CD14-positive monocyte (primary cell): ENCODE measurements at places on chromosomes 12 and 14. TPM values are rescaled to one million over a fixed set of nuclear protein-coding genes. Genes with fewer than 3 reads are reported as not detected.

BICDL1 gene
- not detected for polyA plus RNA-seq

TBK1 gene
- polyA plus RNA-seq, result 4.5 and 14.3 TPM in 2 replicates

KRT72 gene
- not detected in 2 replicates for polyA plus RNA-seq

- peaks cover 22% of the 10 kb centered on the region for H3K36me3 ChIP-seq
- DNase-seq, result no peak
- peak overlapping the region; percentile 44 for H3K4me3 ChIP-seq
- H3K27ac ChIP-seq, result no peak overlapping the region
- no peaks in the 10 kb centered on the region for H3K27me3 ChIP-seq
These were observed 1.6 kb downstream of the MMP14 start for GRCh38 chr14:22837750-22838538.

- H3K27ac ChIP-seq, result no peak overlapping the region
- no peak for DNase-seq
- H3K4me1 ChIP-seq, result no peaks in the 10 kb centered on the region
- H3K27me3 ChIP-seq, result no peaks in the 10 kb centered on the region
- no peak overlapping the region for H3K4me3 ChIP-seq
These were observed 152.1 kb downstream of the SLC8A3 start for GRCh38 chr14:70036665-70037064.

- peaks cover 60% of the 10 kb centered on the region for H3K36me3 ChIP-seq
- H3K4me3 ChIP-seq, result no peak overlapping the region
- no peaks in the 10 kb centered on the region for H3K4me1 ChIP-seq
- no peaks in the 10 kb centered on the region for H3K27me3 ChIP-seq
These were observed 18.4 kb downstream of the OTUB2 start for GRCh38 chr14:94044476-94045091.

- peak overlapping the region; percentile 91 for H3K27ac ChIP-seq
- H3K36me3 ChIP-seq, result peaks cover 40% of the 10 kb centered on the region
- H3K27me3 ChIP-seq, result no peaks in the 10 kb centered on the region
- H3K4me1 ChIP-seq, result peaks cover 21% of the 10 kb centered on the region
- DNase-seq, result no peak
- H3K4me3 ChIP-seq, result peak overlapping the region; percentile 81
These were observed 654 bp upstream of the SUPT16H start for GRCh38 chr14:21384494-21384851.

GLIPR1L1 gene
- not detected for polyA plus RNA-seq

- H3K4me1 ChIP-seq, result no peaks in the 10 kb centered on the region
- no peak for DNase-seq
- no peaks in the 10 kb centered on the region for H3K36me3 ChIP-seq
- no peaks in the 10 kb centered on the region for H3K27me3 ChIP-seq
These were observed 196.2 kb upstream of the ARHGAP5 start for GRCh38 chr14:31880935-31881334.

DNA sequence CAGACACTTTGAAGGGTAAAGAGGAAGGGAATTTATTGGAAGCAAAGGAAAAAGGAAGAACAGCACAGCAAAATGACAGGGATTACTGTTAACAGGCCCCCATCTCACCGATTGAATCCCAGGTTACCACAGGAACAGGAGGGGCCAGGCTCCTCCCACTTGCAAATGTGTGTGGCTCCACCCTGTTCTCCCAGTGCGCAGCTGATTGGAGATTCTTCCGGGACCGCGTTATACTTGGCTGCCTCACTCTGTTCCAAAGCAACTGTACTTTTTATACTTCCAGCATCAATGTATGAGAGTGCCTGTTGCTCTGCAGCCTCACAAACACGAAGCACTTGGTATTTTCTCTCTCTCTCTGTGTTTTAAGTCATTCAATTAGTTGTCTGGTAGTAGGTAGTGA, 273.6 kb upstream of the MDGA2 start:
- no peak overlapping the region for H3K4me3 ChIP-seq
- H3K4me1 ChIP-seq, result no peaks in the 10 kb centered on the region
- no peak overlapping the region for H3K27ac ChIP-seq
- DNase-seq, result no peak
- no peaks in the 10 kb centered on the region for H3K36me3 ChIP-seq
- no peaks in the 10 kb centered on the region for H3K27me3 ChIP-seq

DPPA3 gene
- not detected for polyA plus RNA-seq

GRCh38 chr14:24155100-24155499, 6.0 kb upstream of the IRF9 start:
- H3K27ac ChIP-seq, result no peak overlapping the region
- DNase-seq, result no peak
- H3K27me3 ChIP-seq, result no peaks in the 10 kb centered on the region
- no peak overlapping the region for H3K4me3 ChIP-seq
- peaks cover 78% of the 10 kb centered on the region for H3K36me3 ChIP-seq

DNA sequence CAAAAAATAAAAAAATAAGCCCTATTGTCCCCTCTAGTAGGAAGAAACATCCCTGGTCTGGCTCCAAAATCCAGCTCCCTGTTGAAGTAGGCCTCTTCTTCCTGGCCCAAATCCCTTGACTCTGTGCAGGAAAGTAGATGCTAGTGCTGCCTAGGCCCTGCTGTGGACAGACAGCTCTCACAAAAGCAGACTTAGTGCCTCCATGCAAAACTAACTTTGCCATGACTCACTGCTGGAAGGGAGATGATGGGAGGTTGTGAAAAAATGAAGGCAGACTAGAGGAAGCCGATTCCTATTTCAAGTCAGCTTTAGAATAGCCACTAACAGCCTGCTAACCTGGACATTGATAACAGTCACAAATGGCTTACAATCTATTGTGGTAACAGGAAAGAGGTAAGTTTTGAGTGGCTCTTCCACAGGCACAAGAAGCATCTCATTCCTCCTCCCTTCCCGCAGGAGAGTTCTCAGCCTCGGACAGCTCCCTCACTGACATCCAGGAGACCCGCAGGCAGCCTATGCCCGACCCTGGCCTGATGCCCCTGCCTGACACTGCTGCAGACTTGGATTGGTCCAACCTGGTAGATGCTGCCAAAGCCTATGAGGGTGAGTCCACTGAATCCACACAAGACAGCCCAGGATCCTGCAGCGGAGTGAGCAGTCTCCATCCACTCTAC, 198.9 kb upstream of the RGS6 start:
- no peaks in the 10 kb centered on the region for H3K4me1 ChIP-seq
- H3K27ac ChIP-seq, result no peak overlapping the region
- H3K36me3 ChIP-seq, result peaks cover 91% of the 10 kb centered on the region
- DNase-seq, result no peak
- H3K27me3 ChIP-seq, result no peaks in the 10 kb centered on the region

CLEC1A gene
- 2.4 and 7.9 TPM in 2 replicates for polyA plus RNA-seq

DNA sequence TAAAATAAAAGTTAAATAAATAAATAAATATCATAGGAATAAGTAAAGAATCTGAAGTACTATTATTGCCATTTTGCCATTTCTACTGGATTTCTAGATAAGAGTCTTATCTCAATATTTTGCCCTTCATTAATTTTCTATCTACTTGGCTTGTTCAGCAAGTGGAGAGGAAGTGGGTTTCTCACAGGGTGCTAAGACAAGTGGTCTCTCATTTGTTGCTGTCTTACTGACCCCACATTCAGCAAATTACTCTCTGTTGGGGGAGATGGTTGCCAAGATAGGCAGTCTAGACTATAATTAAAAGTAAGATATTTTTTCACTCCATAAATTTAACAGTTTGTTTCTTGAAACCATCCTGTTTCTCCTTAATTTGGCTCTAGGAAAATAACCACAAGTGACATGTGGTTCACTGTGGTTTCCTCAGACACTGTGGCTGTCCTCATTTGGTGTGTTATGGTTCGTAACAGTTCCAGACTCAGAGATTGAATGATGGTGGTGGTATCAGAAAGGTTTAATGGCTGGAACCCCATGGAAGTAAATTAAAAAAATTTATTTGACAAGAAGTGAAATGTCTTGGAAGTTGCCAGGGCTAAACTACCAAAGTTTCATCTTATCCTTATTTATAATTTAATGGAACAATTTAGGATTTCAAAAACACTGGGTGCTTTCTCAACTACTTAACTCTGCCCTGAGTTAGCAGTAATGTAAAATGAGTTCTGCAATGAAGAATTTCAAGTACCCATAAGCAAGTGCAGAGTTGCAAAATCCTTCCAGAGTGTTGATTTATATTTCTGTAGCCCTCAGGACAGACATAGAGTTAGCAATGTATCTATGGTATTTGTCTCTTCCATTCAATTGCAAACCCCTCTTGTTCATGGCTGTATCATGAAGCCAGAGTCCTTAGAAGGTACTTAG, 214.8 kb downstream of the MSRB3 start:
- H3K27ac ChIP-seq, result no peak overlapping the region
- no peaks in the 10 kb centered on the region for H3K27me3 ChIP-seq
- no peak overlapping the region for H3K4me3 ChIP-seq
- H3K4me1 ChIP-seq, result no peaks in the 10 kb centered on the region
- no peak for DNase-seq

- no peaks in the 10 kb centered on the region for H3K4me1 ChIP-seq
- no peaks in the 10 kb centered on the region for H3K36me3 ChIP-seq
- H3K27ac ChIP-seq, result no peak overlapping the region
- no peak for DNase-seq
- no peaks in the 10 kb centered on the region for H3K27me3 ChIP-seq
These were observed 225.8 kb downstream of the C12orf42 start for GRCh38 chr12:103269946-103270345.
